NCI-H2081 treated with DMSO at 0.1 percent for 48 hours (cell line): ENCODE measurements at places on chromosomes 16 and 17.

DNA sequence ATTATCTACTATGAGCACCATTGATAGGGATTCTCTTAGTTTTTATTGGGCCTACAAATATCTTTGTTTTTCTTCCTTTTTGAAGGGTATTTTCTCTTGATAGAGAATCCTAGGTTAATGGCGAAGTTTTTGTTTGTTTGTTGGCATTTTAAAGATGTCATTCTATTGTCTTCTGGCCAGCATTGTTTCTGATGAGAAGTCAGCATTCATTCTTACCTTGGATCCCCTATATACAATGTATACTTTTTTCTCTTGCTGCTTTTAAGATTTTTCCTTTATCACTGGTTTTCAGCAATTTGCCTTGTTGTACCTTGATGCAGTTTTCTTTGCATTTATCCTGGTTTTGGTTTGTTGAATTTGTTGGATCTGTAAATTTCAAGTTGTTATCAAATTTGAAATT, 130.1 kb downstream of the TOX3 start:
- no peak for DNase-seq

GRCh38 chr16:86075488-86075785, 176.5 kb downstream of the IRF8 start:
- no peak for DNase-seq

GRCh38 chr17:81832608-81833159, 407 bp downstream of the MCRIP1 start:
- DNase-seq, result no peak

DNA sequence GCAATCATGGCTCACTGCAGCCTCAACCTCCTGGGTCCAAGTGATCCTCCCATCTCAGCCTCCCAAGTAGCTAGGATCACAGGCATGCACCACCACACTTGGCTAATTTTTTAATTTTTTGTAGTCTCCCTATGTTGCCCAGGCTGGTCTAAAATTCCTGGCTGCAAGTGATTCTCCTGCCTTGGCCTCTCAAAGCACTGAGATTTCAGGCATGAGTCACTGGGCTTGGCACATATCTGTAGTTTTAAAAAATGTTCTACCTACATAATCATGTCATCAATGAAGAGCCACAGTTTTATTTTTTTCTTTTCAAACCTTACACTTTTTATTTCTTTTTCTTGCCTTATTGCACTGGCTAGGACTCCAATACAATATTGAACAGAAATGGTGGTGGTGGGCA, 33.1 kb upstream of the COL1A1 start:
- no peak for DNase-seq

DNA sequence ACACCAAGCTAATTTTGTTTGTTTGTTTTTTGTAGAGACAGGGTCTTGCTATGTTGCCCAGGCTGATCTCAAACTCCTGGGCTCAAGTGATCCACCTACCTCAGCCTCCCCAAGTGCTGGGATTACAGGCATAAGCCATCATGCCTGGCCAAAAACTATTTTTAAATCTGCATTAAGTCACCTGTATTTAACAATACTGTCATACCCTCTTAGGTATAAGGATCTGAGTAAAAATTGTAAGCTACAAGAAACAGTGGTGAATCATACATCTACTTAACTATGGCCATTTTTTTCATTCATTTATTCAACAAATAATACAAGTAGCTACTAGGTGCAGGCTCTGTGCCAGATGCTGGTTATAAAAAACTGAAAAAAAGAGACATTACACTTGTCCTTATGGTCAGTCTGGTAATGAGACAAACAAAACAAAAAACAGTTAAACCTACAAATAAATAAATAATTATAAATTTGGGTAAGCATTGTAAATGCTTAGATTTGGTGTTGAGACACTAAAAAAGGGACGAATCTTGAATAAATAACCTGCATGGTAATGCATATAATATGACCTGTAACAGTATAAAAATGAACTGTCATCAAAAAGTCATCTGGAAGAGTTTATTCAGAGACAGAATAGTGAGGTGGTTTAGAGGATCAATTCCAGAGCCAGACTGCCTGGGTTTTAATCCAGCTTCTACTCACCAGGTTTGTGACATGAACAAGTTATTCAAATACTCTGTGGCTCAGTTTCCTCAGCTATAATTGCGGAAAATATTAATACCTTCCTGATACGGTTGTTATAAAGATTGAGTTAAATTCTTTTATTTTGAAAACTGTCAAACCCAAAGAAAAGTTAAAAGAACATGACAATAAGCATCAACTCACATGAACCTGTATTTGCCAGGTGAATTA, 26.8 kb downstream of the BRIP1 start:
- no peak for DNase-seq

DNA sequence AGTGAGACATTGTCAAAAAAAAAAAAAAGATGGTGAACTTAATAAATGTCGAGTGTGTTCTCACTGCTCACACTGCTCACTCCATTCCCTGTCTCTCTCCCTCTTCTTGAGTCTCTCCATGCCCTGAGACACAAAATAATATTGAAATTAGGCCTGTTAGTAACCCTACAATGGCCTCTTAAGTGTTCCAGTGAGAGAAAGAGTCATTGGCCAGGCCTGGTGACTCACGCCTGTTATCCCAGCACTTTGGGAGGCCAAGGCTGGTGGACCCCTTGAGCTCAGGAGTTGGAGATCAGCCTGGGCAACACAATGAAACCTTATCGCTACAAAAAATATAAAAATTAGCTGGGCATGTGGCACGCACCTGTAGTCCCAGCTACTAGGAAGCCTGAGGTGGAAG, 16.2 kb upstream of the CSF3 start:
- no peak for DNase-seq

- DNase-seq, result no peak
Measured at GRCh38 chr16:86508947-86509758, 1.2 kb upstream of the FOXF1 start.
